Cerebellar nuclear complex (tissue), 1 donor: ENCODE measurements at places on chromosomes 4 and X.

GRCh38 chrX:154309041-154309775, 13.6 kb downstream of the TKTL1 start:
- no peak for DNase-seq

- DNase-seq: no peak
These were observed 43.7 kb downstream of the IL15 start for GRCh38 chr4:141680060-141680459.

DNA sequence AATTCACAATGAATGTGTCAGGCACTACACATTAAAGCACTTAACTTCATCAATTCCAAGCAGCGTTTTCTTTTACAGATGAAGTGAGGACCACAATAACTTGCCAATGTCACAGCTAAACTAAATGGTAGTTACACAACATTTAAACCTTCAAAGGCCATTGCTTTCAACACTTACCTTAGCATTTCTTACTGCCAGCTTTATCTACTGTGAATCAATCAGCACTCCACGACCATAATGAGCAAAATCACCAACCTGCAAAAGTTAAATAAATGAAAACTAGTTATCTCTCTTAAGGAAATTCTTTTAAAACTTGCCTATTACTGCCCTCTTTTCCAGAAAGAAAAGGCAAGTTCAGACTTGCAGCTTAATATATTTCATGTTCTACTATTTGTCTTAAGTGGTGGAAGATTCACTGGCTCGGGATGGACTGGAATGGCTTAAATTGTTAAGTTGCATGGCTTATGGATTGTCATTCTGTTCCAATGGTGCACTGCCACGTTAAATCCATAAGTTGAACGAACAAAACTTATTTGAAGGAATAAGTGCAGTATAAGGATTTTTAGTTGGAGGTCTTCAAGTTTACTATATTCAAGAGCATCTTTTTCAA, 8.3 kb downstream of the RBMX start:
- DNase-seq: no peak

- DNase-seq: no peak
These were observed at the start of gene TMEM154 for GRCh38 chr4:152679414-152680281. Gene TMEM154 (minus strand): TSS chr4:152679997. CDS start chr4:152679933, 64 bp downstream.

DNA sequence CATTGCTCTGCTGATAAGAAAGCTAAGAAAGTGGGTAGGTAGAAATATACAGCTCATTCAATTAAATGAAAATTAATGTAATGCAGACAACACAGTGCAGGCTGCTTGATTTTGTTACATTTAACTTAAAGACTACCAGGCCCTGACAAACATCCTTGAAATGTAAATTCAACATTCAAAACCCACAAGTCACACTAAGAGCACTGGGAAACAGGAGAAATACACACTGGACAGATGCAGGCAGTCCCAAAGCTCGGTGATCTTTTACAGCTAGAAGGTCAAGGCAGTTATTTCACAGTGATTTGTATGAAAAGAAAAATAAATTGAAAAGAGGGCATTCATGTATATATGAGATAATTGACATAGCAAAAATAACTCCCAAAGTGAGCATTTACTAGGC, 94.3 kb upstream of the PLAC1 start:
- no peak for DNase-seq

DNA sequence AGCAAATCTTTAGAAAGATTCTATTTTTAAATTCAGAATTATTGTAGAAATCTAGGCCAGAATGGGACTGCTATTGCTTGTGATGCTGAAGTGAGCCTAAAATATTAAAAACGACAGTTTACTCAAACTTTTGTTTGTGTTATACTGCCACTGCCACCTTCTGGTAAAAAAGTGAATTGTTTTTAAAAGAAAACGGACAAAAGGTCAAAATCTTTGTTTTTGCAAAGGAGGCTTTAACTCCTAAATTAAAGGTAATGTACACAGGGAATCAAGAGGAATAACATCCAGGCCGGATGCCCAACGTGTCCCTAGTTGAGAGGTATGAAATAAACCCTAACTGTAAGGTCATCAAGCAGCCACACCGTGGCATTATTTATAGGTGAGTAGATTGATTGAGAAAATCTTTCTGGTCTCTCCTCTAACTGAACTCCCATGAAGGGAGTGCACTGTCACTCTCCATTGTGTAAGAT, 338.3 kb upstream of the GALNT7 start:
- DNase-seq: no peak

DNA sequence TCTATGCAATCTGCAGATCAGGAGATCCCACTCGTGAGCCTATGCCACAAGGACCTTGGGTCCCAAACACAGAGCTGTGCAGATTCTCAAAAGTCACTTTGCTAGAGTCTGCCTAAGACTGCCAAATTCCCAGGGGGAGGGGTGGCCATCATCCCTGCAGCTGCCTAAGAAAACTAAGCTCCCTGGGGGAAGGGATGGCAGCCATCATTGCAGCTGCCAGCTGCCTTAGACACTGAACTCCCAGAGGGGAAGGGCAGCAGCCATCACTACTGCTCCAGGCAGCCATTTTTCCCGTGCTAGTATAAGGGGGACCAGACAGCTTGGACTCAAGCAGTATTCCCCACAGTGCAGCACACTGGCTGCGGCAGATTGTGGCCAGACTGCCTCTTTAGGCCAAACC, 156.9 kb downstream of the NKX6-1 start:
- DNase-seq: no peak
